ENCODE measurements at places on chromosomes 6 and 20. TPM values are rescaled to one million over a fixed set of nuclear protein-coding genes. Genes with fewer than 3 reads are reported as not detected.

TNXB gene
- 12.4 TPM for total RNA-seq

SFTA2 gene
- not detected for total RNA-seq

LHFPL5 gene
- total RNA-seq: not detected

PTGIS gene
- not detected for total RNA-seq

HLA-DPB1 gene
- total RNA-seq: 853 TPM

BPI gene
- total RNA-seq: not detected

PACRG gene
- total RNA-seq: not detected

IPCEF1 gene
- 1.8 TPM for total RNA-seq

REM1 gene
- total RNA-seq: not detected

PAK5 gene
- not detected for total RNA-seq

TGM3 gene
- not detected for total RNA-seq

SEL1L2 gene
- total RNA-seq: not detected

SRMS gene
- total RNA-seq: not detected

LINC00237 gene
- 0.17 TPM for total RNA-seq

LGSN gene
- total RNA-seq: not detected

THEMIS gene
- not detected for total RNA-seq

MACROD2 gene
- total RNA-seq: 55.1 TPM

MCCD1 gene
- not detected for total RNA-seq

DDO gene
- not detected for total RNA-seq

TSBP1 gene
- not detected for total RNA-seq

EFCAB8 gene
- total RNA-seq: 0.71 TPM

SF3B5 gene
- total RNA-seq: 147 TPM

CLPSL1 gene
- total RNA-seq: not detected

PXMP4 gene
- total RNA-seq: 6.8 TPM

CARMIL1 gene
- 3.4 TPM for total RNA-seq

CBLN4 gene
- total RNA-seq: not detected

ADGRB3 gene
- not detected for total RNA-seq

Data from activated B cell treated with CpG ODN at 0.5 μM for 24 hours (primary cell).